Stimulated activated CD8-positive, alpha-beta memory T cell treated with anti-CD3 and anti-CD28 coated beads, Interleukin-15, amount 100 ng/mL, for 4 hours (primary cell): ENCODE measurements at places on chromosomes 2 and 18.

- DNase-seq = no peak
Observed at GRCh38 chr2:101231937-101232730, 20.6 kb upstream of the CNOT11 start.

DNA sequence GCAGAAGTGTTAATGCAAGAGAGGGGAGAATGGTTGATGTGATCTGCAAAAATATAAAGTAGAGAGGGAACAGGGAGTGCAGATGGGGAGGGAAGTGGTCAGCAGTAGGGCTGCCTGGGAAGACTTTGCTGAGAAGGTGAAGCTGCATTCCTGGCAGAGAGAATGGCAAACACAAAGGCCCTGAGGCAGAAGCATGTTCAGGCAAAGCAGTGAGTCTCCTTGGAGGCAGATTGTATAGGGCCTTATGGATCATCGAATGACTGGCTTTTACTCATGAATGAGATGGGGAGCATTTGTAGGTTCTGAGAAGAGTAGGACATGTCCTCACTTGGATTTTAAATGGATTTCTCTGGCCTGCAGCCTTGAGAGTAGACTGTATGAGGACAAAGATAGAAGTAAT lies 9.5 kb downstream of the ITGA6 start:
- no peak for DNase-seq

- no peak for DNase-seq
Observed at GRCh38 chr2:3598197-3598910, 3.4 kb downstream of the COLEC11 start.

GRCh38 chr2:1642066-1642861 lies 102.1 kb downstream of the PXDN start:
- DNase-seq = no peak

- DNase-seq = no peak
Observed at GRCh38 chr2:236706288-236706687, 136.7 kb downstream of the ACKR3 start.

GRCh38 chr2:224137208-224137607 lies 98.1 kb upstream of the SERPINE2 start:
- DNase-seq = no peak

GRCh38 chr2:5698134-5698533 lies 6.0 kb downstream of the SOX11 start:
- no peak for DNase-seq

DNA sequence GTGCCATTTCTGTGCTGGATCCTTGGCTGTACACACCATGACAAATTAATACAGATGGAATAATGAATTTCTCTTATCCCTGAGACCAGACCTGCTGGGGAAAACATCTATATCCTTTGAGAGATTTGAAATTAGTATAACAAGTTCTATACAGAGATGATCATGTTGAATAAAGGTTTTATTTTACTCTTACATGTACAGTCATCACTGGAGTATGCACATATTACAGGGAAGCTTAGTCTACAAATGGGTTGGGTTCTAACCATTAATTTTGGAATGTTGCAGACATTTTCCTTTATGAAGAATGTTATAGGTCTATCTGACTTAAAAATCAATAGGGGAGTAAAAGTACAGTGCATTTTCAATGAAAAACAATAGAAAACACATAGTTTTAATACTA lies 29.9 kb upstream of the MMADHC start:
- no peak for DNase-seq

DNA sequence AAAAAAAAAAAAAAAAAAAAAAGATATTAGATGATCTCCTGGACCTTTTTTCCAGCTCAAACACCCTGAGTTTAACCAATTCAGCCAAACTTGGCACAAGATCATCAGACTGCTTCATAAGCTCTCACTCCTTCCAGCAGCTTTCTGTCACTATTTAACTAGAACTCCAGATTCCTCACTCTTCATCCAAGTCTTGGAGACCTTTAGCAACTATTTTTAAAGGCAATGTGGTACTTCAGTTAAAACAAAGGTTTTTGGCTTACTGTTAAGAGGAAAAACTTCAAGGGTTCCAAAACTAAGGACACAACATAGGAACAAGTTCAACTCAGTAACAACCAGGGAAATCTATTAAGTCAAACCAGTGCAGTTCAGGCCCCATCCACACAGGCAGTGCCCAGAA lies 23.2 kb downstream of the LAMA1 start:
- DNase-seq = no peak

GRCh38 chr2:98127229-98127989 lies 40.4 kb downstream of the VWA3B start:
- no peak for DNase-seq

DNA sequence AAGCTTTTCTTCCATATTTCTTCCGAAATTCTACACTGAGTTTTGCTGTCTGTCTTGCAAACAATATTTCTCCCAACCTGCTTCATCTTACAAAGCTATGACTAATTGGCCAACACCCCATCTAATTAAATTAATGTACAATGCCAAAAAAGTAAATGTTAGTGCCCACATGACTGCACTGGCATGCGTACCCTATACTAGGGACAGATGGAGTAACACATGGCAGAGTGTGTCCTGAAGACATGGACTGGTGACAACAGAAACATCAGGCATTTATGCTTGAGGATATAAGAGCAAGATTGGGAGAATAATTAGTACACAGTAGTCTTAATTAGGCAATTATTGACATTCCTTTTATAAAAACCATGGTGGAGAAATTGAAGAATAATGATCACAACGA lies 66.8 kb downstream of the MREG start:
- no peak for DNase-seq

GRCh38 chr2:6627316-6627715 lies 238.4 kb downstream of the CMPK2 start:
- no peak for DNase-seq

- no peak for DNase-seq
Observed at GRCh38 chr2:194455358-194455757, 1201.7 kb upstream of the SLC39A10 start.

- DNase-seq = no peak
Observed at GRCh38 chr2:106120432-106120831, 73.7 kb downstream of the UXS1 start.

DNA sequence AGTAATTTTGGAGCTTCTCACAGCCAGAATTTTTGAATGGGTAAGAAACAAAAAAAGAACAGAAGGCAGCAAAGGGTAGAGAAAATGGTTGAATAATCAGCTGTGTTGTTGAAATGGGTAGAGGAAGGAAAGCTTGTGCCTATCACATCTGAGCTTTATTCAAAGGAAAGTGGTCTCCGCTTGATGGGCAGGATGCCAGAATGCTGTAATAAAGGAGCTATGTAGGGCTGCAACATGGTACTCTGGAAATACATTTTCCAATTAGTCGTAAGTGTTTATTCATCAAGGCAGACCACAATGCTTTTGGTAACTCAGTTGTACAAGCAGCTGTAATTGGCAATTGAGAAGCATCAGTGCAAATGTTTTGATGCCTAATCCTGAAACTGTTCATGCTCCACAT lies 196.9 kb downstream of the ICOS start:
- DNase-seq = no peak

- no peak for DNase-seq
Observed at GRCh38 chr18:74825460-74825859, 227.8 kb downstream of the ZNF407 start.

GRCh38 chr2:21118302-21118920 lies 5.4 kb upstream of the TDRD15 start:
- DNase-seq = no peak

DNA sequence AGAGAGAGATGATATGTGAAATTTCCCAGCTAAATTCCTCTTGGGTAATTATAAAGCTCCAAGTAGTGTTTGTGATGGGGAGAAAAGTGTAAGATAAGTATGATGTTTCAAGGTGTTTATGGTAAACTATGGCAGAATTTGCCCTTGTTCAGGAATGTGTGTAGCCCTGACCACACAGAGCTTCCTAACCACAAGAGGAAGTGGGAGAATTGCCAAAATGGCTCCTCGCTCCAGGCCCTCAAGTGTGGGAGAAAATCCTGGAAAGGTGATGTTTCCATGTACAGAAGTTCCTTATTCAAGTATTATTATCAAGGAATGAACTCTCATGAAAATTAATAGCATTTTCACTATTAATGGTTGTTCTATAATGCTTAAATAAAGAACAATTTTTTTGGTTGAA lies 878.3 kb downstream of the TDRD15 start:
- no peak for DNase-seq

DNA sequence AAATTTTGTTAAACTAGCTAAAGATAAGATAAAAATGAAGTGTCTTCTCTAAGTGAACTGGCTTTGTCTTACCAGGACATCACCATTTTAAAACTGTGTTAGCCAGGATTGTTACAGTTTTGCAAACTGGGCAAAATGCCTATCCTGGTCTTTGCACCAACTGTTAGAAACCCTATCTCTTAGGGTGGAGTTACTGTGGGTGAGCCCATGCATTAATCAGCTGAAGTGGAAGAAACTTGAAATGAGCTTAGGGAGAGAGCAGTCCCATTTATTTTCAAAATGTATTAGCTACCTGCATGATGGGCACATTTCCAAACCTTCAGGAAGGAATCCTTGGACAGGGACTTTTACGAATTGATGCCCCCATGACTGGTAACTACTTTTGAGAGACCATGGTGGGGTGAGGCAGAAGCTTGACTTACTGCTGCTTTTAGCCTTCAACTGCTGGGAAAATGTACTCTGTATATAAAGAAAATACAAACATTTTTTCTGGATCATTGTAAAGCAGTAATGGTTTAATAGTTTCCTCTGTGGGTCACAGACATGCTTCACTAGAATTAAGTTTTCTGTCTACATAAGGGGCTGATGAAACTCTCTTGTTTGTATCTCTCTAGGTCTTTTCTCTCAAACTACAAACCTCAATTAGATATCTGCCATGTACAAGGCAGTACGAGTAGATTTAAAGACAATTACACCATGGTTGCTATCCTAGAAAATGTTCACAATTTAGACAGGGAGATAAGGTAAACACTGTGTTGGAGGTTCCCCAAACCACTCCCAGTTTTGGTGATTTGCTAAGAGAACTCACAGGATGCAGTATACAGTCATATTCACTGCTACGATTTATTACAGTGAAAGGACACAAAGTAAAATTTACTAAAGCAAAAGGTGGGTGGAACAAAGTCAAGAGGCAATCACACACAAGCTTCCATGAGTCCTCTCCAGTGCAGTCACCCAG lies 321.4 kb upstream of the MMADHC start:
- DNase-seq = no peak

GRCh38 chr2:237182422-237183123 lies 96.9 kb downstream of the COPS8 start:
- no peak for DNase-seq

DNA sequence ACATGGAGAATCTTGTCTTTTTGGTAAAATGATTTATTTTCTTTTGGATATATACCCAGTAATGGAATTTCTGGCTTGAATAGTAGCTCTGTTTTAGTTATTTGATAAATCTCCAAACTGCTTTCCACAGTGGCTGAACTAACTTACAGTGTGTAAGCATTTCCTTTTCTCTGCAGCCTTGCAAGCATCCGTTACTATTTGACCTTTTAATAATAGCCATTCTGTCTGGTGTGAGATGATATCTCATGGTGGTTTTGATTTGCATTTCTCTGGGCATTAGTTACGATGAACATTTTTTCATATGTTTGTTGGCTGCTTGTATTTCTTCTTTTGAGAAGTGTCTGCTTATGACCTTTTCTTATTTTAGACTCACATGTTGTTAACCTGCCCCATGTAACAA lies 190.2 kb downstream of the GALR1 start:
- no peak for DNase-seq

GRCh38 chr2:54940723-54941122 lies 109.5 kb downstream of the RTN4 start:
- DNase-seq = no peak

DNA sequence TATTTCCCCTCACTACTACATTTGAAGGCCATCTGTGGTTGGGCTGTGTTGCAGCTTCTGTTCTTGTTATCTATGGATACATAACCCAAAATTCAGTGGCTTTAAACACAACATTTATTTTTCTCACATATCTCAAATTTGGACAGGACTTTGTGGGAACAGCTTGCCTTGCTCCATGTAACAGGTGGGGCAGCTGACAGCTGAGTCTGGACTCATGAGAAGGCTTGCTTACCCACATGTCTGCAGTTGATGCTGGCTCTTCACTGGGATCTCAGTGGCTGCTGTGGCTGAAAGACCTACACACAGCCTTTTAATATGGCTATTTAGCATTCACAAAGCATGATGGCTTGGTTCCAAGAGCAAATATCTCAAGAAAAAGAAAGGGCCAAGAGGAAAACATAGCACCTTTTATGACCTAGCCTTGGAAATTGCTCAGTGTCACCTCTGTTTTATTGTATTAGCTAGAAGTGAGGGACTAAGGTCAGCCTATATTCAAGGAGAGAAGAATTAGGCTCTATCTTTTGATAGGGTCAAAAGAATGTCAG lies 296.8 kb upstream of the ZNF521 start:
- DNase-seq = no peak

DNA sequence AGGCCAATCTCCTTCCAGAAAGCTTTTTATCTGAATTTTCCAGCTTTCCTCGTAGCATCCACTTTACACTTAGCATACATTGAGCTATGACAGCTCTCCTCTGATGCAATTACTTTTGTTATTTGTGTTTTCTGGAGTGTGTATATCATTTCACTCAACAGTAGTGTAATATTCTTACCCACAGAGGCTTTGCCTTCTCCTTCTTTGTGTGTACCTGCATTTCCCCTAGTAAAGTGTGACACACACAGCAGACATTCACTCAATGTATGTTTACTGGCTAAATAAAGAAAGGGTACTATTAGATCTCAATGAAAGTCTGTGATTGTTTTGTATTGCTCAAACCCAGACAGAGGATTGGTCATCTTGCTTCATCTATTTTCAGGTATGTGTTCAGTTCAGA lies 193.7 kb upstream of the MEX3C start:
- DNase-seq = no peak

DNA sequence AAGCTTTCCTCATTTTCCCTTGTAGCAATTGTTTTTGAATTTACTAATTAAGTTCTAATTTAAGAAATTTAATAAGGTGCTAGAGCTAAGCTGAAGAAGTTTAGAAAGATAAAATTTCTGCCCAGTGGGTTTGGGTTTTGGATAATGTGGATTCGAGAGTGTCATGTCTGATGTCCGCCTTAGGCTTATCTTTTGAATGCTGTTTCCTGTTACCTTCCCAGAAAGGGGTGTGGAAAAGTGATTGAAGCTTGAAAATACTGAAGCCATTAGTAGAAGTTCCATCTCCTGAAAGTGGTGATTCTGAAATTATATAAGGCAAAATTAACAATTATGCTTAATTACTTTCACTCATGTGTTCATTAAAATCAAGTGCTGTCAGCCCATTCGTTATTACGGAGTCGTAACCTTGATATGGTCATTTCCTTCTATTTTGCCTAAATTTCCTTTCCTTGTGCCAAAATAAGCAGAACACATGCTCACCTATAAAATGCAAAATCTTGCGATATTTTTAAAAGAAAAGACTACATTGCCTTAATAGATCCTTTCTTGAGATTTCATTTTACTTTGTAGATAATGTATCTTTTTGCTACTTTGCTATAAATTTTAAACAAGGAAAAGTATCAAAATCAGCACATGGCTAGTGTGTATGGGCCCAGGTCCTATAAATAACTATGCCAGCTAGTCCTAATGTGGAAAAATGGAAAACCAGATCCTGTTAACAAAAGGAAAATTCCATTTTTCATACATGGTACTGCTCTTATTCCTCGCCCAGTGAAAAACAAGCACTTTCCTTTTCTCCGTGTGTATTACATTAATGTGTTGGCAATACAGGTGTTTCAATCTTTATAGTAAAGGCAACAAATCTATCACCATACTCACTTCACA lies 97.3 kb downstream of the ICOS start:
- no peak for DNase-seq
